ENCODE measurements at places on chromosomes 2 and 18.

- no peak for DNase-seq
Measured at GRCh38 chr2:237198164-237198855, 112.6 kb downstream of the COPS8 start.

DNA sequence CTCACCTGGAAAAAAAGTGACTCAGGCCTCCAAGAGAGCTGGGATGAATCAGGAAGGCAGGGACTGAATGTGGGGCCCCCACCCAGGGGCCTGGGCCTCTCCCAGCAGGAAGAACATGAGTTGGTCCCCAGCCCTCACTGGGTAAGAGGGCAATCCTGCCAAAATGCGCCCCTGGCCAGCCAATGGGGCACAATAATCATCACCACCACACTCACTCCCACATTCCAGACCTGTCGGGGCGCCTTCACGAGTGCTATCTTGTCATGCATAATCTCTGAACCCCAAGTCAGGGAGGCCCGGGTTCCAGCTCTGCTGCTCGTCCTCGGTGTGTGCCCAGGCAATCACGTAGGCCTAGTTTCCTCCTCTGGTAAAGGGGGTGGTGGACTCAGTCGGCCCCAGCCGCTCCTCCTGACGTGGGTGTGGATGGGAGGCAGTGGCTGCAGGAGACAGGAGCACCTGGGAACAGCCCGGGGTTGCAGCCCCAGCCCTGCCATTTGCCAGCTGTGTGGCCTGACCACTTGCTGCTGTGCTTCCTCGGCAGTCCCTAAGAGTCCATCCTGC lies 115.1 kb downstream of the CYP26B1 start:
- no peak for DNase-seq

- no peak for DNase-seq
Measured at GRCh38 chr2:9650119-9650821, 19.5 kb upstream of the YWHAQ start.

DNA sequence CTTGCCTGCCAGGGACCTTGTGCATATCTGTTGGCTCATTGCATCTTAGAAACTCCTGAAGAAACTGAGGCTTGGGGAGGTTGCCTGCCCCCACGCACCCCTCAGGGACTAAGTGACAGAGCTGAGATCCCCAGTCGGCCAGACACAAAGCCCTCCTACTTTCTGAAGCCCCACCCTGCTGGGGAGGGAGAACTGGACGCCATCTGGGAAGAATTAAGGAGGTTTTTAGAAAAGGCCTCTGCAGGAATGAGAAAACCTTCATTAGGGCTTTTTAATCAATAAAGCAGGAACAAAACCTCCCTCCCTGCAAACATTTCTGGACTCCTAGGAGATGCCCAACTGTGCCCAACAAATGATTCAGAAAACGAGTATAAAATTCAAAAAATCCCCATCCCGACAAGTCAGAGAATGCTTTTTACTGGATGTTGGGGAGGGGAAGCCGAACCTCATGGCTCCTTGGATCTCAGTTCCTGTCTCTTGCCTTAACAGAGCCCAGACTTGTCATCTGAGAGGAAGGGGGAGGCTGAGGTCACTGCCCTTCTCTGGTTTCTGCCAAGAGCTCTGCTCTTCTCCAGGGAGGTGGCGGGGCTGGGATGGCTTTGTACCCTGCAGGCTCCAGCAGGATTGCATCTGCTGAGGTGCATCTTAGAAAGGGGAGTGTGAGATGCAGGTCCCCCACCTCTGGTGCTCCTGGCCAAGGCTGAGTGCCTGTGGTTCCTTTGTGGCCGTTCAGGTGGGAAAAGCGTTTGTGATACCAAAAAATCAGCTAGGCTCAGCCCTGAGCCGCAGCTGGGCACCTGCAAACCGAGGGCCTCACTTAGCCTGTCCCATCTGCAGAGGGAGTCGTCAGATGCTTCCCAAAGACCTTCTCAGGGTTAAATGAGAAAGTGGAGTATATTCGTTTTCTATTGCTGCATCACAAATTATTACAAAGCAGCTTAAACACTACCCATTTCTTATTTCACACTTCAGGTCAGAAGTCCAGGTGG lies 142.4 kb downstream of the ZFP36L2 start:
- no peak for DNase-seq

- DNase-seq = no peak
Measured at GRCh38 chr2:170362313-170362870, 184.4 kb downstream of the MYO3B start.

- no peak for DNase-seq
Measured at GRCh38 chr2:229141424-229142025, 129.6 kb downstream of the PID1 start.

Data from D721Med (cell line).